ENCODE measurements at places on chromosomes 3 and 15. TPM values are rescaled to one million over a fixed set of nuclear protein-coding genes. Genes with fewer than 3 reads are reported as not detected.

Gene BTD
- 24.9 TPM for polyA plus RNA-seq

Gene ZPLD1
- 0.79 TPM for polyA plus RNA-seq

DNA sequence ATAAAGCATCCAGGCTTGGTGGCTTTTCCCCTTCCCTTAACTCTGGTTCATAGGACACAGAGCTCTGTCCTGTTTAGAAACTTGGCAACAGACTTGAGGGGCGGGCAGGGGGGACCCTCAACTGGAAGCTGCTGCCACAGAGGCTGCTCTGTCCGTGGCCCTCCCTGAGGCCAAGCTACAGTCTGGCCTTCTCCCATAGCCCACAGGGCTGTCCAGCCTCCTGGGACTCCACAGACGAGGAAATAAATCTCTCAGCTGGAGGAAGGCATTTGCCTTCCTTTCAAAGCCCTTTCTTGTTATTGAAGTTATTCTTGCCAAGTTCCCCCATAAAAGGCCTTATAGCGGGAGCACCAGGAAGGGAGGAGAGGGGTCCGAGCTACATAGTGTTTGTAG, 248.8 kb upstream of the TPM1 start:
- DNase-seq, result no peak

Gene CDHR4
- not detected for polyA plus RNA-seq

Gene CFAP100
- polyA plus RNA-seq, result 0.53 TPM

Gene NEK10
- 2.2 TPM for polyA plus RNA-seq

DNA sequence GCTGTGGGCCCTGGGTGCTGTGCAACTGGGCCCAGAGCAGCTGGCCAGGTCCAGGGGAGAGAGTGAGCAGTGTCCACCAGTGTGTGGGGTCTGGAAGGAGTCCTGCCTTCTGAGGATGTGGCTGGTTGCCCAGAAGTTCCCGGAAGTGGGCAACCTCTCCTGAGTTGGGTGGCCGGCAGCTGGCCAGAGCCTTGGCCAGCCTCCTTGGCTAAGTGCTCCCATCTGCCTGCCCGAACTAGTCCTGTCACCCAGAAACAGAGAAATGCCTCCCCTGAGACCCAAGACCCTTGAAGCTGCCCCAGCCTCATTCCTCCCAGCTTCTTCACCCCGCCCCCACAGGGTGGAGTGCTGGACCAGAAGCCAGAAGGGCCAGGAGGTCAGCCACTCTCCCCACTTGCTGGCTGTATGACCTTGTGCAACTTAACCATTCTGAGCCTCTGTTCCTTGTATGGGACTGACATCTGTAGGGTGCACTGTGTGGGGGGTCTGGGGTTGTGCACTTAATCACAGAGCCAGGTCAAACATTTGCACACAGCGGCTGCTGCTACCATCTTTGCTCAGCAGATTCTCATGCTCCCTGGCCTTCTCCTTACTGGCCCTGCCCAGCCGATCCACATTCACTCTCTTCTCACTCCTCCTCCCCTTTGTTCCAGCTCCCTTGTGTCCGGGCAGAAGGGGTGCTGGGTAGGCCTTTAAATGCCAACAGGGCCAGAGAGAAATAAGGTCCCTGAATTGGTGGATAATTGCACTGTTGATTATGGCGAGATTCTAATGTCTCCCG, 7.5 kb upstream of the ALAS1 start:
- no peak for DNase-seq

Gene CYP19A1
- 0.21 TPM for polyA plus RNA-seq

Gene JAGN1
- 56.8 TPM for polyA plus RNA-seq

DNA sequence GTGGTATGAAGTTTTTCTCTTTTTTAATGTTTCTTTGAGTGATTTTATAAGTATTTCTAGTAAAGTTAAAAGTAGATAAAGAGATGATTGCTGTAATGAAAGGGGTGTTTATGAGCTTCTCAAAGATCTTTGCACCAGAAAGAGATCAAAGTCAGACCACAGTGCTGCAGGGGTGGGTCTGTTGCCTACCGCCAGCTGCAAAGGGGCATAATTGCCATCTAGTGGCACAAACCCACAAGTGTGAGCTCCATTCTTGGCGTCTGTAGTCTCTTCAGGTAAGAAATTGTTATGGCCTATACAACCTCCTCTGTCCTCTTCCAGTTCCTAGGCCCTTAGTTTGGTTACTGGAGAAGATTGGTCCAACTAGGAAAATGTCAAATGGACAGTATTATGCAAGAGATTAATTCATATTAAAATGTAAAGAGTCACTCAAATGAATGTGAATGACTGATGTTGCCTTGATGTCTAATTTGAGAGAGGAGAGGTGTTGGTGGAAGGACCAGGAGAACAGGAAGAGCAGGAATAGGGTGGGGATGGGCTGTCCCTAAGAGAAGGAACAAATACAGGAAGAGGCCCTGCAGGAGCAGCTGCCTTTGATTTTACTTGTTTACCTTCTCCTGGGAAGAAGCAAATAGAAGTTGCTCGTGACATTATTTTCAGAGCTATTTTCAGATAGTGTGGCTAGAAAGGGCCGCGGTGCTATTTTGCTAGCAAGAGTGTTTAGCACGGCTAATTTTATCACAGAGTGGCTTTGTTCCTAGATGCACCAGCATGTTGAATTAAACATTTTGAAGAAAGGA, 53.0 kb upstream of the GSK3B start:
- no peak for DNase-seq

DNA sequence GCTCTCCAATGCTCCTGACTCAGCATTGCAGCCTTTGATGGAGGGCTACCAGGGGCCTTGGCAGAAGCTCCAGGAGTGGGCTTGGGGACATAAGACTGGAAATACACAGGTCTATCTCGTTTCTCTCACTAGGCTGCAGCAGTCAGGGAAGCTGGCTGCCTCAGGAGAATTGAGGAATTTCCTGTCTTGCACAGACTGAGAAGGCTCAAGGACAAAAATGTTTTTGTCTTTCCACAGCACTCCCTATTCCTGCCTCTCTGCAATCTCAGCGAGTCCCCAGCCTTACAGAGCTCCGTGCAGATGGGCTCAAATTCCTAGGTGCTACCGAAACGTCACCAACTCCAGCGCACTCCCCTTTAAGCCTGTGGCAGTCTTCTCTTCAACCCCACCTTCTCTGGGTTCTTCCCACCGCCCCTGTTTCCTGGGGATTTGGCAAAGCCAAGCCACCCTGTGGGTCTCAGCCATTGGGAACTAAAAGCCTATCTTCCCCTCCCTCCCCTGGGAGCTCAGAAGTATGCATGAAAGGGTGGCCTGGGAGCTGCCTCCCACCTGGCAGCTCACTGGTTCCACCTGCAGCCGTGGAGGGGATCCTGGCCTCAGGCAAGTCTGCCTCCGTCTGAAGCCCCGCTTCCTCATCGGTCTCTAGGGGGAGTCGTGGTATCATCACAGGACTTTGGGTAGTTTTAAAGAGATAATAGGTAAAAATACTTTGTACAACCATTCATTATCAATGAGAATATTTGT, 322.6 kb upstream of the FRG2C start:
- DNase-seq, result no peak

Gene UBA7
- polyA plus RNA-seq, result 37.4 TPM

- DNase-seq, result no peak
Observed at GRCh38 chr3:33848624-33849347, 50.4 kb downstream of the PDCD6IP start.

GRCh38 chr3:162398554-162398953, 901.9 kb downstream of the OTOL1 start:
- no peak for DNase-seq

DNA sequence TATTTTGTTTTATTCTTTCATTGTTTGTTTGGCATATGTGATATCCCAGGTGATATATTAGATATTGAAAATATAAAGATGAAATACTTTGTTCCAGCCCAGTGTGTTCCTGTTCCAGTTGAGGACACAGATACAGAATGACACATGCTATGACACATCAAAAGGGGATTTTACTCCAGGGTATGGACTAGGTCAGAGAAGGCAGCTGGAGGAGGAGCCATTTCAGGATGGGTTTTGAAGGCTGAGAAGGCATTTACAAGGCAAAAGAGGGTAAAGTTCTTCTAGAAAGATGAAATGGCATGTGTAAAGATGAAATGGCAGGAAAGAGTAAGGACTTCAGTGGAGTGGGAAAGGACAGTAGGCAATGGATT, 163.8 kb downstream of the ZIC1 start:
- no peak for DNase-seq

Gene ARL6IP5
- polyA plus RNA-seq, result 127 TPM

DNA sequence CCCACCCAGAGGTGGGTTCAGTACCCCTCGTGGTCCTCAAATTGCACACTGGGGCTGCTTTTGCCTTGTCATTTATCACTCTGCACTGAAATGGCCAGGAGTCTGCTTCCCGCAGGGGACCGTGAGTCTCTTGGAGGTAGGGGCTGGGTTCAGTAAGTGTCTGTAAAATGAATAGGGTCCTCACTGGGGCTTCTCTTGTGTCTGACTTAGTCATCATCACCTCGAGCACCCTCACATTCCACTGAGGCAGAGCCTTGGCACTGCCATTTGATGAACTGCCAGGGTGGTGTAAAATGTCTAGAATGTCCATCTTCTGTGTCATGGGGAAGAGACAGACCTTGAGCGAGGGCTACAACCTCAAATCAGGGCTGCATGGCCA, 61.0 kb upstream of the RYK start:
- no peak for DNase-seq

Gene SOX14
- not detected for polyA plus RNA-seq

Measured in right renal cortex interstitium (tissue), 3 donors.